ENCODE measurements at places on chromosomes 6 and 20.

DNA sequence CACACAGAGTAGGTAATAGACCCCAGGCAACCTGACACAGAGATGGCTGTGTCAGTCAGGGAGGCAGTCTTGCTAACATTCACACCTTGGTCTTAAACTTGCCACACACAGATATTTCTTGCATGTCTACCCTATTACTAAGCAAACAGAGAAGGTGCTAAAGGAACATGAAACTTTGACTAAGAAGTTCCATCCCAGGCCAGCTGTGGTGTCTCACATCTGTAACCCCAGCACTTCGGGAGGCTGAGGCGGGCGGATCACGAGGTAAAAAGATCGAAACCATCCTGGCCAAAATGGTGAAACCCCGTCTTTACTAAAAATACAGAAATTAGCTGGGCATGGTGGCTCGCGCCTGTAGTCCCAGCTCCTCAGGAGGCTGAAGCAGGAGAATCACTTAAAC, 222.4 kb upstream of the JARID2 start:
- no peak for DNase-seq

- no peak for DNase-seq
Observed at GRCh38 chr6:128482642-128483041, 37.8 kb downstream of the PTPRK start.

- DNase-seq = no peak
Observed at GRCh38 chr20:32877507-32877906, 18.8 kb downstream of the EFCAB8 start.

DNA sequence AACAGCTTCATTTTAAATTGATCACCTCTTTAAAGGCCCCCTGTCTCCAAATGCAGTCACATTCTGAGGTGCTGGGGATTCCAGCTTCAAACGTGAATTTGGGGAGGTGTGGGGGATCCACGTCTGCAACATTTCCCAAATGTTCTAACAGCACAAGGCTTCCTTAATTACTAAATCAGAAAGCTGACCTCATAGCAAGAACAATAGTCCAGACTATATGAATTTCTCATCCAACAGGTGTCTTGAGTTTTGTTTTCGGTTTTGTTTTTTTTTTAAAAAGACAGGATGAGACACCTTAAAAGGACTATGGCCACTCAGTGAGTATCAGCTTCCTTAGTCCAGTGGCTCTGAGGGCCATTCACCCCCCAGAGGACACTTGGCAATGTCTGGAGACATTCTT, 11.5 kb downstream of the ATP9A start:
- no peak for DNase-seq

DNA sequence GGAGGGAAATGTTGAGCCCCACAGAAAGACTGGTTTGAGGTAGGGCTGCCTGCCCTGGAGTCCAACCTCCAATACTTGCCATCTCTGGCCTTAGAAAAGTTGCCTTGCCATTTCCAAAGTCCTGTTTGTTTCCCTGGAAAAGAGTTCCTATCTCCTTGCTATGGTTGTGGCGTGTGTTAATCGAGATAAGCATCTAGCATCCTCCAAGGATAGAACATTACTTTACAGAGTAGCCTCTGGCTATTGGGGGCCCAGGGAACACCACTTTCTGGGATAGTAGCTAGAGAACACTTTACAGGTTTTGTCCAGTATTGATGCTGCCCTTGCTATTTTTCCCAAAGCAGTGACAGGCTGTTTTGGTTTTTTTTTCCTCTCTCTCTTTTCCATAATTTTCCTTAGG, 57.4 kb upstream of the SASH1 start:
- no peak for DNase-seq

DNA sequence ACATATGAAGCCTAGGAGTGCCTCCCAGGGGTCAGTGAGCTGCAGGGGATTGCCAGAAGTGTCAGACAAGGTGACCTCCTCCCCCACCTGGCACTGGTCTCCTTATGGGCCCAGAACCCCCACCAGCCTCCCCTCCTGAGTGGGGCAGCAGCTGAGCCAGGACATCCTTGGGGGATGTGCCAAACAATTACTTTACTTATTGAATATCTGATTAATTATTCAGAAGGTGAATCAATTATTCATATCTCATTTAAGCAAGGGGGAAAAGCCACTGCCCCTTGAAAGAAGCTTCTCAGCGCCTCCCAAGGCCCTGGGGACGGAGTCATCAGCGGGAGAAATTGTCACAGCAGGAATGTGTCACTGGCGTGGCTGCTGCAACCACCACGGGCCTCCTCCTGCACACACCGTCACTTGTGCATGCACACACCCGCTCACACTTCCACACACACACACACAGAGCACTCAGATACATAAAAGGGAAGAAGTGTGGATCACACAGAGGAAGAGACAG, 123.4 kb upstream of the MAFB start:
- no peak for DNase-seq

- DNase-seq = peak; percentile 74
Observed at GRCh38 chr6:151390851-151391470, 398 bp downstream of the ZBTB2 start.

- DNase-seq = no peak
Observed at GRCh38 chr6:54053881-54054391, 57.3 kb upstream of the MLIP start.

DNA sequence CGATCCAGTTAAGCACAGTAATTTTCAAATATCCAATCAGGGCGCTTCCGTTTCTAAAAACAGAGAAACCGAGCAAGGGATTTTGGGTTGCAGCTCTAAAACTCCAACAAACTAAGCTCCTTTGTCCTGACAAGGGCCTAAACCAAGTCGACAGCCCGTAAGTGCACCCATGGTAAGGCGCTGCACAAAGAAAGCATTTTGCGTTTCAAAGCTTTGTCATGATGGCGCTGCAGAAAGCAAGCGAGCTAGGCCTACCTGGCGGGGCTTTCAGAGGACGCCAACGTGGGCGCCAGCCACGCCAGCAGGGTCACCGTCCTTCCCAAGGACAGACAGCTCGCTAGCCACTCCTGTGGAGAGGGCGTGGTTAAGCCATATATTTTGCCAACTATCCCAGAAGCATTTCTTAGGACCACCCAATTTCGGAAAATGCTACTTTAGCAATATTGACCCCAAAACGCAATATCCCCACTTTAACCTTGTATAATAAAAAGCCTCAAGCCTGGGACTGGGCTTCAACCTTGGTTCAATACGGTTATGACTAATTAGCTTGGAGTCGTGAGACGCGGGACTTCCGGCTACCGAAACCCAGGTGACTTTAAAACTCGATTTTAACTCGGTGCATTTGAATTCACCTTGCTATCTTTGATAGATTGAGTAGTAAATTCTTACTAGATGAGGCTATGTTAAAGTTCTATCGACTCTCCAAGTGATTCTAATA, 53.8 kb downstream of the TRIM38 start:
- DNase-seq = no peak

DNA sequence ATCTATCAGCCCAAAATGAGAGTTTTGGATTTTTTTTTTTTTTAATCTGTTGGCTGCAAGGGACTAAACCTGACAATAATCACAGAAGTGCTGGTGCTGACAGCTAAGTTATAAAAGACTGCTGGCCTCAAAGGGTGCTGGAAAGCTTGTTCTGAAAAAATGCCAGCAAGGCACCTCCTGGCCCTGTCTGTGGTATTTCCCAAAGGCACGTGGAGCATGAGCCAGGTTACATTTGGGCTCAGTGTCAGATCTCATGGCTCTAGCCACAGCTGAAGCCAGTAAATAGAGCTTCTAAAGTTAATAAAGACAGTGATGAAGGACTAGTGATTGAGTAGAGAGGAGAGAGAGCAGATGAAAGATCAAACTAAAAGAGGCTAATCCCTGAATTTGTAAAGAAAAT, 178.9 kb downstream of the FUT9 start:
- no peak for DNase-seq

DNA sequence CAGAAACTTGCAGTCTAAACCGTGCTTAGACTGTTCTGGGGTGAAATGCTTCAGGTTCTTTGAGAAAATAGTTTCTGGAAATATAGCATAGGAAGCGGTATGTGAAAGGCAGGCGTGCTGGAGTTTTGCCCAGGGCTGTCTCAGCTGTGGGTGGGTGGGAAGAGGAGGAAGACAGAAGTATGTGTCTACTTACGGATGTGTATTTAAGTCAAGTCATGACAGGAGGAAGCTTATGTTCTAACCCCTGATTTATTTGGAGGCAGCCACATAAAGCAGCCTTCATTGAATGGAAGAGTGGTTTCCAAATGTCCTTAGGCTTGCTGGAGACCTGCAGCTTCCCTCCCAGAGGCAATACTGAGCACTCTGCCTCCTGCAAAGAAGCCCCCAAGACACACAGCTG, 345.8 kb upstream of the PRND start:
- no peak for DNase-seq

GRCh38 chr6:129597023-129597713, 112.8 kb downstream of the ARHGAP18 start:
- no peak for DNase-seq

GRCh38 chr6:100614933-100615332, 150.2 kb upstream of the SIM1 start:
- DNase-seq = no peak
